Activated T-helper 17 cell treated with anti-CD3 and anti-CD28 coated beads, Interleukin-2, amount 50 U/mL, for 72 hours (primary cell): ENCODE measurements at places on chromosomes 1 and 21. TPM values are rescaled to one million over a fixed set of nuclear protein-coding genes. Genes with fewer than 3 reads are reported as not detected.

GRCh38 chr1:211811848-211812247, 18.7 kb downstream of the LPGAT1 start:
- peaks cover 8% of the 10 kb centered on the region for H3K4me1 ChIP-seq
- no peak for ATAC-seq
- no peak overlapping the region for H3K27ac ChIP-seq
- H3K4me3 ChIP-seq: no peak overlapping the region
- H3K36me3 ChIP-seq: peaks cover 54% of the 10 kb centered on the region

DNA sequence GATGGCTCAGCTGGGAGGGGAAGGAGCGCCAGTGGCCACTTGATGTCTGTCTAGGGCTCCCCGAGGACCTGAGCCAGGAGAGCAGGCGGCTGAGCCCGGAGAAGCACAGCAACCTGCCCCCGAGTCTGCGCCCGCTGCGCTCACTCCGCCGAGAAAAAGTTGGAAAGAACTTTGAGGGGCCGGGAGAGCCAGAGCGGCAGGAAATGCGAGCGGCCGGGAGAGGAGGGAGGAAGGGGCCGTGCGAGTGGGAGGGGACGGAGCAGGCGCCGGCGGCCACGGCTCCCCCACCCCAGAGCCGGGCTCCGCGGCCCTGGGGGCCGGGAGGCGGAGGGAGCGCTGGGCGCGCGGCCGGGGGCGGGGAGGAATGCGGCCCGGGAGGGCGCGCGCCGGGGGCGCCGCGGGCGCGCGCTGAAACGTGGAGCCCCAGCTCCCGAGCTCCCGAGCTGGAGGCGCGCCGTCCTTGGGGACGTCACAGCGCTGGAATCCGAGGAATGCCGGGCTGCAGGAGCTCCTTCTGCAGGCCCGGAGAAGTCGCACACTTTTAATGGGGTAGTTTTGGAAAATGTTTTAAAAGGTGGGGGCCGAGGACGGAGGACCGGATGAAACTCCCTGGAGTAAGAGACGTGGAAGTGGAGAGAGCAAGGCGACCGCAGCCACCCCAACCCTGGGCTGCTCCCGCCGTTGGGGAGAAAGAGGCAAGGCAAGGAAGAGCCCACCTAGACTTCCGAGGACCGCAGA, at the start of gene PTPN14:
Gene PTPN14, minus strand, starts transcription at position 167 of the 738 bp plus-strand sequence. CDS start 86,799 bp downstream, outside the sequence.
- no peaks in the 10 kb centered on the region for H3K36me3 ChIP-seq
- no peak for ATAC-seq
- H3K4me3 ChIP-seq: peak within 1 kb of the TSS; percentile 26
- no peak within 1 kb of the TSS for H3K27ac ChIP-seq
- no peaks in the 10 kb centered on the region for H3K4me1 ChIP-seq

DNA sequence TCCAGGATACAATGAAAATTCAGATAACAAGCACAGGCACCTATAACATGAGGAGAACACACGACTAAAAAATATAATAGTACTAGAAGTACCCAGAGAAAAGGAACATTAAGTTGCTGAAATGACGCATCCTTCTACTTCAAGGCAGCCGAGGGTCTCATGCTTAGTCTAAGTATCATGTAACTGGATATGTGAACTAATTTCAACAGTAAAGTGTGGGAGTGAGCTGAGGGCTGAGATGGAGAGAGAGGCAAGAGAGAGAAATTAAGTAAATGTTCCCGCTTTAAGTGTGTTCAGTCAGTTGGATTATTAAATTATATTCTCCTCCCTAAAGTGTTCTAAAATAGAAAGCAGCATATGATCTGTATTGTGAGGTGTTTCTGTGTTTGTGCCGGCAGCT, 152.2 kb upstream of the KRTAP19-8 start:
- H3K27me3 ChIP-seq: no peaks in the 10 kb centered on the region
- H3K36me3 ChIP-seq: peaks cover 91% of the 10 kb centered on the region
- peak overlapping the region; percentile 84 for H3K4me3 ChIP-seq

DNA sequence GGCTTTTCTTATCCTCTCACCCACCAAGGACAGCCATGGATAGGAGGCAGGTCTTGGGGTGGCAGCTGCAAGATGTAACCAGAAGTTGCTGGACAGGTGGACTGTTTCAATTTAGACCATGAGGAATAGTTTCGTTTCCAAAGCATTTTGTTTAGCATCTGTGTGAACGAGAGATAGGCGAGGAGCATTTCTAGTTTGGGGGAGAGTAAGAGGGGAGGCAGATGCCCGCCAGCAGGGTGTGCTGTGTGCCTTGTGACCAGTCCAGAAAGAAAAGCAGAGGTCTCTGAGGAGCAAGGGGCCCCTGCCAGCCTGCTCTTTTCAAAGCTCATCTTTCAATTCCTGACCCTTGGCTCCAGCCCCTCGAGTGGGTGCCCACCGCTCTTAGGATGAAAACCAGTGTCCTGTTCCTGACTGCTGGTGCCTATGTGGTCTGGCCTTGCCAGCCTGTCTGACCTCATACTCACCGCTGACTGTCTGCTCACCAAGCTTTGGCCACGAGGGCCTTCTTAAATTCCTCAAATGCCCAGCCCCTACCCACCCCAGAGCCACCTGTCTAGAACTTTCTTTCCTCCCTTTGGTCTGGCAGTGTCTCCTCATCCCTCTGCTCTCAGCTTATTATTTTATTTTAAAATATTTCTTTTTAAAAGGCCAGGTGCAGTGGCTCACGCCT, 8.5 kb downstream of the SERINC2 start:
- no peak for ATAC-seq
- H3K36me3 ChIP-seq: no peaks in the 10 kb centered on the region
- H3K27ac ChIP-seq: no peak overlapping the region
- H3K27me3 ChIP-seq: peaks cover 26% of the 10 kb centered on the region
- H3K4me1 ChIP-seq: peaks cover 8% of the 10 kb centered on the region

- peak; percentile 85 for ATAC-seq
- no peaks in the 10 kb centered on the region for H3K27me3 ChIP-seq
- H3K4me3 ChIP-seq: peak overlapping the region; percentile 86
- H3K4me1 ChIP-seq: peaks cover 51% of the 10 kb centered on the region
- H3K27ac ChIP-seq: peak overlapping the region; percentile 98
These were observed 9.2 kb downstream of the RNU5D-1 start for GRCh38 chr1:44721485-44722361.

DNA sequence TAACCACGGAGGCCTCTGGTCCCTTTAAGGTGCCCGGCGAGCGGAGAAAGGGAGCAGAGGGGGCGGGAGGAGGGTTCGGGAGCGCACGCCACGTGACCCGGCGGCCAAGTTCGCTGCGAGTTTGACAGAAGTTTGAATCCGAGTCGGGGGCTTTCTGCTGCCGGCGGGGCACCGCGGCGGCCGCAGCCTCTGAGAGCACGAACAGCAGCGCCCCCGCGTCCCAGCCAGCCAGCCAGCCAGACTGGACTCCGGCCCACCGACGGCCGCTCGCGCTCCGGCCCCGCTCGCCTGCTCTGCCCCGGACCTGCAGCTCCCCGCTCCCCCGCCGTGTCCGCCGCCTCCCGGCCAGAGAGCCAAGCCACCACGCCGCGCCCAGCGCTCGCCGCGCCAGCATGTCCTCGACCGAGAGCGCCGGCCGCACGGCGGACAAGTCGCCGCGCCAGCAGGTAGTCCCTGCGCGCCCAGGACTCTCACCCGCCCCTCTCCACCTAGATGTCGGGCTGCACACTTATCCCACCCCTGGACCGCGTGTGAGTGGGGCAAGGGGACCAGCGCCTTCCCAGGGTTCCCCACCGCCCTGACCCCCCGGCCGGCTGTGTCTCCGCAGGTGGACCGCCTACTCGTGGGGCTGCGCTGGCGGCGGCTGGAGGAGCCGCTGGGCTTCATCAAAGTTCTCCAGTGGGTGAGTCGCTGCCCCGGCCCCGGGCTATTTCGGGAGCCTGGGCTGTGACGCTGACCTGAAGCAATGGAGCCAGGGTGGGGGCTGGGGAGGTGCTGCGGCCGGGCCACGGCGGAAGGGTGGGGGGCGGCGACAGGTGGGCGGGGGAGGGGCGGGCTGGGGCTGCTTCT, at the start of gene SYPL2:
Gene SYPL2, plus strand, starts transcription at position 95 of the 849 bp plus-strand sequence. Its CDS starts 298 bp downstream, at position 393.
- H3K27me3 ChIP-seq: peaks cover 44% of the 10 kb centered on the region
- peak; percentile 58 for ATAC-seq
- peak within 1 kb of the TSS; percentile 61 for H3K4me3 ChIP-seq
- no peaks in the 10 kb centered on the region for H3K36me3 ChIP-seq
- H3K4me1 ChIP-seq: no peaks in the 10 kb centered on the region
- no peak within 1 kb of the TSS for H3K27ac ChIP-seq

The TTC3 gene
- 69.2 TPM for total RNA-seq

The CEP85 gene
- 37.7 TPM for total RNA-seq

The SMIM12 gene
- 30.3 TPM for total RNA-seq

The ATP1A4 gene
- total RNA-seq: not detected

The CRNN gene
- total RNA-seq: not detected

The NR5A2 gene
- not detected for total RNA-seq

The KCND3 gene
- total RNA-seq: not detected

The SLC50A1 gene
- 42.8 TPM for total RNA-seq

The ADAMTS4 gene
- total RNA-seq: 3.1 TPM

The GUCA2B gene
- not detected for total RNA-seq

The SAMD13 gene
- not detected for total RNA-seq
